Eye (tissue), 1 donor: ENCODE measurements at places on chromosomes 11 and 22.

DNA sequence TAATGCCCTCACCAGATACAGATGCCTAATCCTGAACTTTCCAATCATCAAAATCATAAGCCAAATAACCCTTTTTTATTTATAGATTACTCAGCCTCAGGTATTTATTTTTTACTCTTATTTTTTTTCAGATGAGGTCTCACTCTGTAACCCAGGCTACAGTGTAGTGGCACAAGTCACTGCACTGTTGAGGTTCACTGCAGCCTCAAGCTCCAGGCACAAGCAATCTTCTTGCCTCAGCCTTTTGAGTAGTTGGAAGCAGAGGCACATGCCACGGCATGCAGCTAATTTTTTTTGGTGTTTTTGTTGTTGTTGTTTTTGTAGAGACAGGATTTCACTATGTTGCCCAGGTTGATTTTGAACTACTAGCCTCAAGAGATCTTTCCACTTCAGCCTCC is 49.5 kb downstream of the TTC28 start:
- DNase-seq, result no peak

- DNase-seq, result no peak
These were observed 379.1 kb downstream of the BRD1 start for GRCh38 chr22:49448526-49448925.

GRCh38 chr22:39470451-39471291 is 13.9 kb downstream of the MGAT3 start:
- DNase-seq, result peak; percentile 29

GRCh38 chr11:72012897-72013721 is 14.4 kb downstream of the IL18BP start:
- DNase-seq, result no peak

DNA sequence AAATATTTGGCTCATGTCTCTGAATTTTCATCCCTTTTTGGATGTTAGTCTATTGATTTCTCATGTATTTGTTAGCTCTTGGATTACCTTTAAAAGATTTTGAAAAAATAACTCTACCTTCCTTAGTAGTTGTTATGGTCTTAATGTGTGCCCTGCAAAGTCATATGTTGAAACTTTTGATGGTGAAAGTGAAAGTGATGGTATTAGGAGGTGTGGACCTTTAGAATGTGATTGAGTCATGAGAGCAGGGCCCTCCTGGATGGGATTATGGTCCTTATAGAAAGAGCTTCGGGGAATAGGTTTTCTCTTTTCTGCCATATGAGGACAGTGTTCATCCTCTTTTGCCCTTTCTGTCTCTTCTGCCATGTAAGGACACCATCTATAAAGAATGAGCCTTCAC is 33.6 kb upstream of the MPPED2 start:
- no peak for DNase-seq

DNA sequence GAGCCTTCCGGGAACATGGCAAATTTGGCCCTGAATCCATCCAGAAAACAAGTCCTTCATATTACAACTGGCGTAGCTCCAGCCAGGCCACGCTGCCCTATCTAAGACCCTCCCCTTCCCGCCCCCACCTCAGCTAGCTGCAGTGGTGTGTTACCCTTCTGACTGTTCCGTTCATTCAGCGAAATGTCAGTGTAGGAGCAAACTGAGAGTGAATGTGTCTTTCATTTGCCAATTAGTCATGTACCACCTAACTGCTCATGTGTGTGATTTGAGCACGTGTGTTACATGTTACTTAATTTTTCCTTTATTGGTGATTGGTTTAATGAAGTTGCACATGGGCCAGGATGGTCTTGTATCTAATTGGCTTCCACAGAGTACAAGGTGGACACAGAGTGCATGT is 34.8 kb upstream of the POU2AF1 start:
- DNase-seq, result no peak

- no peak for DNase-seq
These were observed 61.1 kb downstream of the FLRT1 start for GRCh38 chr11:64096835-64097234.

DNA sequence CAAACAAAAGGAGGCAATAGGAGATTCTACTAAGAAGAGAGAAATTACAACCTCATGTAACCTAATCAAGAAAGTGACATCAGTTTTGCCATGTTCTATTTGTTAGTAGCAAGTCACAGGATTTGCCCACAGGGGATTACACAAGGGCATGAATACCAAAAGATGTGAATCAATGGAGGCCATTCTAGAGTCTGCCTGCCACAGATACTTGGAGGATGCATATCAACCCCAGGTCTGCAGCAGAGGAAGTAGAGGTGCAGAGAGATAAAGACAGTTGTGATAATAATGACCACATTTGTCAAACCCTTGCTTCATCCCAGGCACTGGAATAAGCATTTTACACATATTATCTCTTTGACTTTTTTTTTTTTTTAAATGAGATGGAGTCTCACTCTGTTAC is 2.4 kb upstream of the ASCC2 start:
- no peak for DNase-seq

DNA sequence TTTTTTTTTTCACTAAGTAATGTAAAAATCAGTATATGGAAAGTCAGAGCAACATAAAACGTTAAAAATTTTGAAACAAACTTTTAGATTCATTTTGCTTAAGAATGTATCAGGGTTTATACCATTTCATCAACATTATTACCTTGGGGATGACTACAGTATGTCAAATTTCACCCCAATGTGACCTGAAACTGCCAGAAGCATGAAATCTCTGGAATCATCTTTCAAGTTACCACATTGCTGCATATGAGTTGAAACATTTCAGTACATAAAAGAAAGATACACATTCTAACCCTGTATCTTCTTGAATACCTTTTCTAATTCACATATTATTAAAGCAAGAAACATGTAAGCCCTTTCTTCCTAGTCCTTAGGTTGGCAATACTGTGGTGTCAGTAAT is 32.8 kb downstream of the MAML2 start:
- no peak for DNase-seq

DNA sequence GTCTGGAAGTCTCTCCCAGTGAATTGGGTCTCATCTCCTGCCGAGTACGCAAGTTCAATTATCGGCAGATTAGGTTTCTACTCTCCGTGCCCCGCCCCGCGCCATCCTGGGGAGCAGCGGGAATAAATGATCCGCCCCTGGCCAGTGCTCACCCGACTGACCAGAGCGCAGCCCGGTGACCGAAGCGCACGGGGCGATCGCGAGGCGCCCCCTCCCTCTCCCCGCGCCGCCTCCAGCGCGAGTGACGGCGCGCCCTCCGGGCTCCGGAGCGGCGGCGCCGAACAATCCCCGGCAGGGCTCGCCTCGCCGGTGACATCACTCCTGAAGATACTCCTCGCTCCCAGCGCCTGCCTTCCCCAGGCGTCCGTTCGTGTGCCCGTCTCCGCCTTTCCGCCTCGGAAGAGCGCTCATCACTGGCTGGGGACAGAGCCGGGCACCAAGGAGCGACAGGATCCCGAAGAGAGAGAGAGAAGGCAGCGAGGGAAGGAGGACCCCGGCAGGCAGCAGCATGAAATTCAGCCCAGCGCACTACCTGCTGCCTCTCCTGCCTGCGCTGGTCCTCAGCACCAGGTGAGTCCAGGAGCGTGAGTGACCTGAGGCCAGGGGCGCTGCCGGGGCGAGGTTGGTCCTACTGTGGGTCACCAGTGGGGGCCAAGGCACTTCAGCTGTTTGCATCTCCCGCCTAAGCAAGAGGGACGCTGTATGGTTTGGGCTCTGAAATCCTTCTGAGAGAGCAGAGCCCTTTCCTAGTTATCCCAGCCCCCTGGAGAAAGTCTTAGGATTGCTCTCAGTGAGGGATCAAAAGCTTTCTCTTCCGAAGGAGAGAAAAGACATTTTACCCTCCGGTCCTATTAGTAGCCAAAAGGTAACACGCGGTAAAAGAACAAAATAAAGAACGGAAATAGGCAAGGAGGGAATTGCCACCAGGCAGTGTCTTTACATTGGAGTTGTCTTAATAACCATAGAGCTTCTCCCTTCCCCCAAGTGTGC is at the start of gene LUZP2:
LUZP2 (plus strand) TSS at position 318 of the 990 bp plus-strand sequence.
- peak; percentile 91 for DNase-seq

DNA sequence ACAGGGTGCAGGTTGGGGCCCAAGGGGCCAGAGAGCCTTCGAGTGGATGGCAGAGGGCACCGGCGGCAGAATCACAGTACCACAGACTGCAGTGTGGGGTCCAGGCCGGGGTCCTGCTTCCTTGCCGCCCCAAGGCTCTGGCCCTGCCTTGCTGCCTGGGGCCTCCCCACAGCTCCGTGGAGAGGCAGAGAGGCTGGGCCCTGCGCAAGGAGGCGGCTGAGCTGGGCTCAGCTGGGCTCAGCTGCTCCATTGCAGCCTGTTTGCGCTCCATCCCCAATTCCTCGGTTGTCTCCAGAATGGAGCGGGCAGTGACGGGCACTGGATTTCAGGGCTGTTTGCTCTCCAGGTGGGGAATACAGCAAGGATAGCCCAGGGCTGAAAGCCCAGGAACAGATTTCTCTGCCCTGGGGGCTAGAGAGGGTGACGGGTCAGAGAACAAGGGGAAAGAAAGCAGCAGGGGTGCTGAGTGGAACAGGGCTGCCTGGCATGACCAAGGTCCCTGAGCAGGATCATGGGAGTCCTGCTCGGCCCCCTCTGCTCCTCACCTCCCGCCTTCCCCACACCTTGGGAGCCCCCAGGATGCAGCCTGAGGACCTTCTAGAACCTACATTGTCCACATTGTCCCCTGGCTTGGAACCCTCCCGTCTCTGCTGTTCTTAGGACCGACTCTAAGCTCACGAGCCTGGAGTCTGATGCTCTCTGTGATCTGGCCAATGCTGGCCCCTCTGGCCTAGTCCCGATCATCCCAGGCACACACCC is 18.9 kb downstream of the MRGPRG start:
- DNase-seq, result no peak

- DNase-seq, result peak; percentile 66
These were observed 1.1 kb upstream of the VPS37C start for GRCh38 chr11:61162092-61162941.

- peak; percentile 15 for DNase-seq
These were observed 177.3 kb downstream of the GUCY1A2 start for GRCh38 chr11:106840947-106841346.

GRCh38 chr11:71154261-71154805 is 98.0 kb downstream of the SHANK2 start:
- no peak for DNase-seq

- no peak for DNase-seq
These were observed 158.8 kb downstream of the TTC17 start for GRCh38 chr11:43517518-43517917.

DNA sequence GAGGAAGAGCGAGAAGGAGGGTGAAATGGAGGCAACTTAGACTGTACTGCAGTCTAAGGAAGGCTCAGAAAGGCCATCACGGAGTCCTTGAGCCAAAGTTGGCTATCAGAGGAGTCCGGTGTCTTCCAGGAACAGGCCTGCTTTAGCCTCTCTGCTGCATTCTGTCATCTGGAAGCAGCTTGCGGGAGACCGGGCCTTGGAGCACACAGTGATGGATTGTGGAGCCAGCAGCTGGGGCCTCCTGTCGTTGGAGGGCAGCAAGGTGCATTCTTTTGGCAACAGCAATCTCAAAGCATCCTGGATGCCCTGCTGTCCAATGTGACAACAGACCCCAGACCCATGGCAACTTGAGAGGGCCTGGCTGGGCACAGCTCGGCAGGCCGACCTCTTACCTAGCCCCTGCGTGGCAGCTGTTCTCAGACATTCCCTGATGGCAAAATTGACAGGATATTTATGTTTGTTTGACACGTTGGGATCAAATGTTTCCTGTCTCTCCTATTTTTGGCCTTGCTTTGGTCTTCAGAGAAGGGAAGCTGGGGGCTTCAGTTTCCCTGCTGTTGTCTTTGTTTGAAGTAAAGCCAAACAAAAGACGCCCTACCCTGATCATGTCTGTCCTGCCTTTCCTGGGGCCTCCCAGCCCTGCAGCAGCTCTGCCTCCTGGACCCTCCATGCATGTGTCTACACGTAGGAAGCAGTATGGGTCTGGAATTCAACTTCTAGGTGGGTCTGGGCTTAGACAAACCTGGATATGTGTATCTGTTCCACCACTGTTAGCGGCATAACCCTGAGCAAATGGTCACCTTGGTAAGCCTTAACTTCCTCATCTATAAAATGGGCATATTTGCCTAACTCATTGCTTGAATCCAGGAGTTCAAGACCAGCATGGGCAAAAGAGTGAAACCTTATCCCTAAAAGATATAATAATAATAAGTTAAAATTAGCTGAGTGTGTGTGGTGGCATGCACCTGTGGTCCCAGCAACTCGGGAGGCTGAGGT is 43.9 kb upstream of the LMO2 start:
- no peak for DNase-seq

DNA sequence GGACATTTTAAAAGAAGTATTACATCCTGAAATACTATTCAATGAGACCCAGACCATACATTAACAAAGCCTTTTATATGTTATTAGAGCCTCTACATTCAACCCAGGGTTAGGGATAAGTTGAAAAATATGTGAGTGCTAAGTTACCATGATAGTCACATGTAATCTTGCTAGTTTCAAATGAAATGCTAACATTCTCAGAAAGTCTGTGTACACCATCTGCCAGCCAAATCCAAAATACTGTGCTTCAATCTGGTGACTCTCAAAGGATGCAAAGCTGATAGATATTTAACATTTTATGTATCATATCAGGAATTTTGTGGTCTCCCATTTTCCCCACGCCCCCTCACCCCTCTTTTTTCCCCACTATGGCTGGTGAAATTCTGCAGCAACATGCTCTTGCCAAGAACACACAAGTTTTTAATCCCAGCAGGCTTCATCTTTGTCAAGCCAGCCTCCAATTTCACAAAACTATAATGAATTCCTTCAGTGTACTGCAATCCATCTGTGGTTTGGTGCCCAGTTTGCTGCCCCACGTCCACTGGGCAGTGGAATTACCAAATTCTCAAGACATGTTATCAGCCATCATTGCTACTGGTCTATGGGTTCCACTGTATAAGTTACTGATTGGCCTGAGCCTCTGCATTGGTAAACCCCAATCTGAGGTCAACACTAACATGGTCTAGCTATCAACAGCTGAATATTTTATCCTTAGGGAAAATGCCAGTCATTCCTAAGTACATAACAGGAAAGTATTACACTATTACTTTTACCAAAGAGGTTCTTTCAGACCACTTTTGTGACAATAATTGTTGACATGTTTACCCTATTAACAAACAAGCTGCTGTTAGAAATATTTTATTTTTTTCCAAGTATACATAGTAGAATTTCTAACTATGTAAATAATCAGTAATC is 1.5 kb upstream of the PICALM start:
- DNase-seq, result no peak

- DNase-seq, result no peak
These were observed 36.7 kb upstream of the PLET1 start for GRCh38 chr11:112297248-112297866.

DNA sequence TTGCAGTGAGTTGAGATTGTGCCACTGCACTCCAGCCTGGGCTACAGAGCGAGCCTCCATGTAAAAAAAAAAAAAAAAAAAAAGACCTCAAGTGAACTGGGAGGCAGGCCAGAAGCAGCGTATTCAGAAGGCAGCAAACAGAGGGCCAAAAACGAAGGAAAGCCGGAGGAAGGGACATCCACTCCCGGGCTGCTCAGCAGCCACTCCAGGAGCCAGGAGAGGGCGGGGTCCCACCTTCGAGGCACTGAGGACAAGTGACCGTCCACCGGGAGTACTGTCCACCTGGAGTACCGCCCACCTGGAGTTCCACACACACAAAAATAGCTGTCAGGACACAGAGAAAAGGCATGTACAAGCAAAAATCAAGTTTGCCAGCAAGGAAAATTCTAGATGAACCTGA is 5.5 kb downstream of the TOLLIP start:
- DNase-seq, result no peak

GRCh38 chr11:62025487-62026105 is 58.2 kb upstream of the FTH1 start:
- peak; percentile 18 for DNase-seq
